ENCODE measurements at places on chromosomes 7 and 10. TPM values are rescaled to one million over a fixed set of nuclear protein-coding genes. Genes with fewer than 3 reads are reported as not detected.

CACNB2 gene
- 0.39 TPM for total RNA-seq

CRYGN gene
- 0.39 TPM for total RNA-seq

WNT8B gene
- total RNA-seq, result not detected

CAV1 gene
- not detected for total RNA-seq

PCLO gene
- total RNA-seq, result not detected

POP7 gene
- total RNA-seq, result 11.3 TPM

HECW1 gene
- 0.52 TPM for total RNA-seq

PCDH15 gene
- total RNA-seq, result not detected

OTUD1 gene
- 86.8 TPM for total RNA-seq

AFAP1L2 gene
- 1.1 TPM for total RNA-seq

FGFR2 gene
- 3.1 TPM for total RNA-seq

DRGX gene
- not detected for total RNA-seq

BICC1 gene
- 0.20 TPM for total RNA-seq

SNCG gene
- total RNA-seq, result not detected

TUBAL3 gene
- not detected for total RNA-seq

BEND7 gene
- 0.35 TPM for total RNA-seq

FFAR4 gene
- not detected for total RNA-seq

ADRB1 gene
- 0.17 TPM for total RNA-seq

ARHGAP21 gene
- total RNA-seq, result 53.0 TPM

TMEM225B gene
- 1.1 TPM for total RNA-seq

ITIH2 gene
- not detected for total RNA-seq

SLC18A3 gene
- total RNA-seq, result not detected

SLC13A1 gene
- total RNA-seq, result not detected

LAMTOR4 gene
- total RNA-seq, result 136 TPM

POLR2J3 gene
- total RNA-seq, result 214 TPM

PANK1 gene
- 0.49 TPM for total RNA-seq

EIF3A gene
- 203 TPM for total RNA-seq

UBE3C gene
- total RNA-seq, result 60.3 TPM

SEMA4G gene
- total RNA-seq, result 1.1 TPM

SPDYE8 gene
- not detected for total RNA-seq

RBM17 gene
- 168 TPM for total RNA-seq

C10orf71 gene
- total RNA-seq, result not detected

GTPBP10 gene
- 27.2 TPM for total RNA-seq

POU6F2 gene
- not detected for total RNA-seq

FAM241B gene
- total RNA-seq, result 9.7 TPM

FKBP6 gene
- not detected for total RNA-seq

EMX2 gene
- total RNA-seq, result not detected

OPN1SW gene
- not detected for total RNA-seq

CCT6A gene
- 42.0 TPM for total RNA-seq

PCGF6 gene
- 6.7 TPM for total RNA-seq

LDB1 gene
- 120 TPM for total RNA-seq

DPYSL4 gene
- total RNA-seq, result 1.2 TPM

IL6 gene
- total RNA-seq, result not detected

RBM20 gene
- total RNA-seq, result 0.72 TPM

HIPK2 gene
- 17.5 TPM for total RNA-seq

AKAP9 gene
- 81.2 TPM for total RNA-seq

USP6NL gene
- 2.8 TPM for total RNA-seq

TEX36 gene
- not detected for total RNA-seq

SH2B2 gene
- total RNA-seq, result 0.89 TPM

METTL27 gene
- 2.9 TPM for total RNA-seq

SPDYE9 gene
- not detected for total RNA-seq

ODAD2 gene
- not detected for total RNA-seq

FAM13C gene
- not detected for total RNA-seq

ZNF727 gene
- total RNA-seq, result not detected

Data from CD4-positive, CD25-positive, alpha-beta regulatory T cell (primary cell).